ENCODE measurements at places on chromosomes 6 and 20. TPM values are rescaled to one million over a fixed set of nuclear protein-coding genes. Genes with fewer than 3 reads are reported as not detected.

FAM50B gene
- 10.7 TPM for total RNA-seq

GHRH gene
- total RNA-seq, result not detected

DNA sequence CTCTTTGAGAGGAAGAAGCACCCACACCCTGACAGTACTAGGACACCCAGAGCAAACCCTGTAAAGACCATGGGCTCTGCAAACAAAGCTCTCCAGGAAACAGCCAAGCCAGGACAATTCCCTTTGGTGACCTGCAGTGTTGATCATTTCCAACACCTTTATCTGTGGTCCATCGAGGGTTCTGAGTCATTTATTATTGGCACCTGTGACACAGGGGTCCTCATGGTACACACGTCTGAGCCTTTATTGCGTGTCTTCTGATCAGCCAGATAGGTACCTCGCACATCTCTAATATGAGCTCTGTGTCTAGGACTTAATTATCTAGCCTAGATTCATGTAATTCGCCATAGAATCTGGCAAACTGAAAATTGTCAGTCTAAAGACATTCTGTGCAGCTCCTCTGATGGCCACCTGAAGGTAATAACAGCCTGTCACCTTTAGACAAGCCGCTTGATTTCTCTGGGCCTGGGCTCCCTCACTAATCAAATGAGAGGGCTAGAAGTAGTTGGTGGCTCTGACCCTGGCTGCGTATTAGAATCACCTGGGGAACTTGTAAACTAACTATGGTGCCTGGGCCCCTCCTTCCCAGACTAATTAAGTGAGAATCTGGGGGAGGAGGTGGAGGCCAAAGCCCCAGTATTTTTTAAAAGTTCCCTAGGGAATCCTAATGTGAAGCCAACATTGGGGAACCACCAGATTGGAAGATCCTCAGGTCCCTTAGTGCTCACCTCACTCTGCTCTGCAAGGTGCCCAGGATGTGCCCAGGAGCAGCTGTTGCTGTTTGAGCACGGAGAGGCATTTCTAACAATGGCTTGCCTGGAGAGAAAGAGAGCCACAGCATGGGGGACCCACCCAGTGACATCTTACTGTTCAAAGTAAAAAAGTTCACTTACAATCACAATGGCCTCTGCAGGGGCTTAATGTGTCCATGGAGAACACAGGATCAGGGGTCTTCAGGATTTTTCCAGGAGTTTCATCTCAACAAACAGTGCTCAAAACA is 122.0 kb upstream of the ARID1B start:
- no peak for DNase-seq

DNA sequence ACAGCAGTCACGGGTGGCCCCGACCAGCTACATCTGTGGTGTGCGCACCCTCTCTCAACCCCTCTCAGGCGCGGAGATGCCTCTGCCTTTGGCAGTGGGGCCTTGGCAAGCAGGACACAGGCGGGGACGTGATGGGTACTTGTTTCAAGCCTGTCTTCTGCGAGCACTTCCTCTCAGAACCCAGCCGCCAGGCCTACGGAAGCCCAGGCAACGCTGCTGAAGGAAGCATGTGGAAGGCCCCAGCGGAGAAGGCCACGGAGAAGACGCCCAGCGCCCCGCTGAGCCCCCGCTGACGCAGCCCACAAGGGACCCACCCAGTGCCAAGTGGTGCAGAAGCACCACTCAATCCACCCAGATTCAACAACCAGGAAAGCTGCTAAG is 13.0 kb downstream of the SERPINB6 start:
- DNase-seq, result no peak

PMEPA1 gene
- 15.2 TPM for total RNA-seq

SMOC2 gene
- total RNA-seq, result 26.1 TPM

C20orf144 gene
- total RNA-seq, result not detected

CALHM4 gene
- total RNA-seq, result not detected

DNA sequence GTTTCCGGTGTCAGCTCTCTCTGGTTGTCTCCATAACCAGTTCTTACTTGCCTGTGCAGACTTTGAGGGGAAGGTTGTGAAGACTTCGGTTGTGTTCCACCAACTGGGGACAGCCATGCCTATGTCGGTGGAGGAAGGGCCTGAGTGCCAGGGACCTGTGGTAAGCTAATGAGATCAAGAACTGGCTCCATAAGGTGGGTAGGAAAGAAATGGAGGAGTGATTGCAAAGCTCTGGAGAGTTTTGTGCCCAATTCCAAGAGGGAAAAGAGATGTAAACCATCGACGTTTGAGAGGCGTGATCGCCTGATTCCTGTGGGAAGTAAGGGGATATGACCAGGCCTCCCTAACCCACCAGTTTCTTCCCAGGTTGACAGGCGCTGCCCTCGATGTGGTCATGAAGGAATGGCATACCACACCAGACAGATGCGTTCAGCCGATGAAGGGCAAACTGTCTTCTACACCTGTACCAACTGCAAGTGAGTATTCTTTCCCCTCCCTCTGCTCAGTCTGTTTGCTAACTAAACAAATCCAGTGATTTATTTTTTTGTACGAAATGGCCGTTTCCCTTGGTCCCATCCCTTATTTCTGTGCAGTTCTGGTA is 893 bp downstream of the POLR1H start:
- DNase-seq, result peak; percentile 62

SLC22A2 gene
- not detected for total RNA-seq

GRCh38 chr6:107691062-107691751 is 132.9 kb downstream of the SCML4 start:
- no peak for DNase-seq

ERGIC3 gene
- total RNA-seq, result 265 TPM

DNA sequence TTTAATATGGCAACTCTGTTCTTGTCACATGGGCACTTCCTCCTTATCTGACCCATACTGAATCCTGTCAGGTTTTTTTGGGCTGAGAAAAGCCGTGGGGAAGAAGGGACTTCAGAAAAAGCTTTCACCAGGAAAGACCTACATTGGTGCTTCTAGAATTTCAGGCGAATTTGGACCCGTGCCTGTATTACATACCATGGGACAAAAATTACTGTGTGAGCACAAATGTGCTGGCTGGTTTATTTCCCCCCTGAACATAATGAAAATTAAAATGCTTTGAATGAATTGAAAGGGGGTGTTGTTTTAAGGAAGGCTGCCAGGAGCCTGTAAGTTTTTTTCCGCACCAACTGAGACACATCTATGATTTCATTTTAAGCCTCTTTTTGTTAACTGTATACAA is 29.6 kb downstream of the CAP2 start:
- no peak for DNase-seq

DNA sequence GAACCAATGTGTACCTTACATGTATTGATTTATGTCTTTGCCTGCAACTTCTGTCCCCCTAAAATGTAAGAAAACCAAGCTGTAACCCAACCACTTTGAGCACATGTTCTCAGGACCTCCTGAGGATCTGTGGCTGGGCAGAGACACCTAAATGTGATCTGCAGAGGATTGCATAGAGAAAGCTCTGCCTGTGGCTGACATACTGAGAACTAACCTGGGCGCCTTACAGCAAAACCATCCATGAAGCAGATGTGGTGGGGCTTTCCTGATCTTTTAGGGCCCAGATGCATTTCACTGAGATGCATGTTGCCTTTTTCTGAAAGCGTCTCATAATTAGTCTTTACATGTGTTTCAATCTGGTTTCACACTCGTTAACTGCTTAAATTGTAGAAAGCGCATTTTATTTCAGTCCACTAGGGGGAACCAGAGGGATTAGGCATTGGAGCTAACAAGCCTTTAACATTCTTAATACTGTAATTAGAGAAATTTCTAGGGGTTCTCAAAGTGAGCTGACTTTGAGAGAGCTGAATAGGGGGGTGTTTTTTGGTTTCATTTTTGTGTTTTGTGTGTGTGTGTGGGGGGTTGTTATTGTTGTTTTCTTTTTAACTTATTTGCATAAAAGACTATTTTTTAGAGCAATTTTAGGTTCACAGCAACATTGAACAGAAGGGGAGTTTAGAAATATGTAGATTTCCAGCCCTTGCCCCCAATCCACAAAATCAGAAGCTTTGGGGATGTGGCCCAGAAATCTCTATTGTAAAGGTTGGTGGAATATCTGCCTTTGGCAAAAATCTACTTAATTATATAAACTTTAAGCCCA is 50.9 kb upstream of the FAM184A start:
- no peak for DNase-seq

PAX1 gene
- not detected for total RNA-seq

CLIC5 gene
- 8.0 TPM for total RNA-seq

DNA sequence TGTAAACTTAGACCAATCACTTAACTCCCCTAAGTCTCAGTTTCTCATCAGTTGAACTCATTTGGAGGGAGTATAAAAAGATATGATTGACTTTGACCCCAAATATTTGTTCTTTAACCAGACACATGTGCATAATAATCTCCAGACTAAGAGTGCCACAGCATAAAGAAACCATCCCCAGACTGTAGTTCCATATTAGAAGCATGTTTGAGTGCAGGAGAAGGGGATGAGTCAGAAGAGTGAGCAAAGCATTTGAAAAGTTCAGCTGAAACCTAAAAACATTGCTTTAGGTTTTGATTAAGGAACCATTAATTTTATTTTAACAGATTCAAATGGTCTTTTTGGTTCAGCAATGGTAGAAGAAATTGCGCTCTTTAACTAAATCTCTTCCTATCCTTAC is 654.8 kb downstream of the UTRN start:
- DNase-seq, result no peak
